Cerebellar cortex (tissue), 1 donor: ENCODE measurements at places on chromosomes 6 and 20.

DNA sequence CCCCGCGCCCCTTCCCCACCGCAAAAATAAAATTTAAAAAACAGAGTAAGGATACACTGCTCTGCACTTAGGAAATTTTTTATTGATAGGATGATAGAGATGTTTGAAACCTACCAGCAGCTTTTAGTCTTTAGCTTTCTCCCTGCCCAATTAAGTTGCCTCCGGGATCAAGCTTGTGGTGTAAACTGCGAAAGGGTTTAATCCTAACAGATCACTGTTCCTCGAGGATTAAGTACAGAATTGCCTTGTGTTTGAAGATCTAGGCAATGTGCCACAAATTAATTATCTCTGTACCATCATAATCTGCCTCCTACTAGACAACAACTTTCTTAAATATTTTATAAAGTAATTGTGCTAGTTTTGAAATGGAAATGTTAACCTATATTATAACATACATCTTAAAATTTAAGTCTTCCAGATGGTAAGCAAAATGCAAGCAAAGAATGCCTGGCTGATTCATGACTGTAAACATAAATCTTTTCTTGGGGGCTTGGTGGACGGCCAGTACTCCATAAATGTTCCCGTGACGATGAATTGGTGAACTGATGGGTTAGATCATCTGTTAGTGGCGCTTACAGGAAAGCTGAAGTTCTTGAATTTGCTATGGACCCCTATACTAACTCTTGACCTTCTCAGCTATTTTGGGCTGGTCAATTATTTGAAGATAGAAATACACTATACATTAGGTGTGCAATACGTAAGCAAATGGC is 58.0 kb upstream of the ARHGAP18 start:
- no peak for DNase-seq

GRCh38 chr20:57403216-57403615 is 12.0 kb downstream of the RBM38 start:
- DNase-seq: no peak

GRCh38 chr6:113649276-113649675 is 207.9 kb upstream of the MARCKS start:
- DNase-seq: no peak

- DNase-seq: no peak
Measured at GRCh38 chr6:136984578-136984977, 60.2 kb downstream of the IL20RA start.

DNA sequence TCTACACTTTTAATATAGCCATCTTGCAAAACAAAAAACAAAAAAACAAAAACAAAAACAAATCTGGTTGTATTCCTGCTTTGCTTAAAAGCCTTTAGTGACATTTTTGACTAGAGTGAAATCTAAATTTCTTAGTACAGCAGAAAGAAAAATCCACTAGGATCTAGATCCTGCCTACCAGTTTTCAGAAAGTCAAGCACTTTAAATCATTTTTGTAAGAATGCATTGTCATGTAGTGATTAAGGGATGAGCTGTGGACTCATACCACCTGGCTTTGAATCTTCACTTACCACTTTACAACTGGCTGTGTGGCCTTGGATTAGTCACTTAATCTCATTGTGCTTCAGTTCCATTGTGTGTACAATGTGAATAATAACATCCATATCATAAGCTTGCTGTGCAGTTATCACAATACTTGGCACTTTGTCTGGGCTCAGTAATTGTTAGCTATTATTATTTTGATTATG is 4.0 kb downstream of the MKKS start:
- no peak for DNase-seq

DNA sequence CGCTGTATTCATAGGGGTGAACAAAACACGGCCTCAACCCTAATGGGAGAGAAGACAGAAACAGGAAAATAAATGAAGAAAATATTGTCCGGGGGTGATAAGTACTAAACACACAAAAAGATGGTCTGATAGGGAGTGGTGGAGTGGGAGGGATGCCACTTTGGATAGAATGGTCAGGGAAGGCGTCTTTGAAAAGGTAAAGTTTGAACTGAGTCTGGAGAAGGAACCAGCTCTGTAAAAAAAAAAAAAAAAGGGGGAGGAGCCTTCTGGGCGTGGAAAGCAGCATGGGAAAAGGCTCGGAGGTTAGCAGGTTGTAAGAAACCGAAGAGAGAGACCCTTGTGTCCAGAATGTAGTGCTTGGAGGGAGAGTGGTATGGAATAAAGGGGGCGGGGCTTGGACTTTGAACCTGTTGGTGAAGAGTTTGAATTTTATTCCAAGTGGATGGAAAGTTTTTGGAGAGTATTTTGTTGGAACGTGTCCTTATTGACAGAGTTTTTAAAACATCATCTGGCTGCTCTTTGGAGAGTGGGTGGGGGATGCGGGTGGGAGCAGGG is 1.8 kb downstream of the CHMP4B start:
- DNase-seq: peak; percentile 27

GRCh38 chr6:75608956-75609533 is 7.4 kb downstream of the SENP6 start:
- DNase-seq: no peak

DNA sequence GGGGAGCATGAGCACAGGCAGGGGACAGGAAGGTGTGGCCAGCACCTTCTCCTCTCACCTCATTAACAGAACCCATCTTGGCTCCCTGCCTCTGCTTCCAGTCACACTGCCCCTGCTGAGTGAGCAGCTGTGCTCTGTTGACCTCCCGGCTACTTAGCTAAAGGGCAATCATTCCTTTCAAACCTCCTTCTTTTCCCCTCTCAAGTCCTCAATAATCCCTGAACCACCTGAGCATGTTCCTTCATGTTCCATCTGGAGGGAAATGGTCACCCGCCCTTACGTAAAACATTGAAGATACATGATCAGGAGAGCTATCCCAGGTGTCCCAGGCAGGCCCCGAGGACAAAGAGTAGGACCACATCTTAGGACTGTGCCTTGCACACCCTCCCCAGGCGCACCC is 21.7 kb upstream of the MRPS10 start:
- DNase-seq: peak; percentile 22

GRCh38 chr20:46088409-46089166 is 1.2 kb downstream of the NCOA5 start:
- no peak for DNase-seq

- DNase-seq: no peak
Measured at GRCh38 chr6:82080767-82081166, 166.8 kb downstream of the IBTK start.

DNA sequence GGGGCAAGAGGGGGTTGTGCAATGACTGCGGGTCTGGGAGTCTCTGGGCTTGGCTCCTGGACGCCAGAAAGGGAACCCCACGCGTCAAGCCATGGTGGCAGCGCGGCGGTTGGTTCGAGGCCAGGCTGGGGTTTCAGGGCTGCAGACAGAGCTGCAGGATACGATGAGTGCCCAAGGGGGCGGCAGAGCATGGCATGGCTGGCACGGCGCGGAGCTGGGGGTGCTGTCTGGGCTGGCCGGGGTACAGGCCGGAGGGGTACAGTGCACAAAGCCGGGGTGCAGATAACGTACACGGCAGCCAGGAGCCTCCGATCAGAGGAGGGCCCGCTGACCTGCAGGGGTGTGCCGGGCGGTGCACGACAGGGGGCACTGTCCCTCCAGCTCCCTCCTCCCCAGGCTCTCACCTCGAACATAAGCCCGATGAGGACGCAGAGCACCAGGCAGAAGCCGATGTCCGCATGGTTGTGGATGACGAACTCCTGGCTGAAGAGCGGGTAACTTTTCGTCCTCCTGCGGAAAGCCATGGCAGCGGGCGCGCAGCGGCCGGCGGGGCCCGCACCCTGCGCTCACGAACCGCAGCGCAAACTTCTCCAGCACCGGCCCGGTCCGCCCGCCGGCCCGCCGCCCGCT is 353 bp downstream of the TRAM2 start:
- peak; percentile 66 for DNase-seq

- DNase-seq: no peak
Measured at GRCh38 chr20:39045676-39046075, 83.5 kb downstream of the DHX35 start.

DNA sequence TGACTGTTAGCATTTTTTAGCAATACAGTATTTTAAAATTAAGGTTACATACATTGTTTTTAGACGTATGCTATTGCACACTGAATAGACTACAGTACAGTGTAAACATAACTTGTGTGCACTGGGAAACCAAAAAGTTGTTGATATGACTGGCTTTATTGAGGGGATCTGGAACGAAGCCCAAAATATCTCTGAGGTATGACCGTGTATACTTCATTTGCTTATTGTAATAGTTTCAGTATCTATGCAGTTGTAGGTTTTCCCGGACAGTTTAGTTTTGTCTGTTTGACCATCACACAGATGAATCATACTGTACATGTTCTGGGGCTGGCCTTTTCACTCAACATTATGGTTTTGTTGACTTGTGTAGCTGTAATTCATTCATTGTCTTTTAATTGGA is 6.9 kb upstream of the ZBTB12 start:
- no peak for DNase-seq

DNA sequence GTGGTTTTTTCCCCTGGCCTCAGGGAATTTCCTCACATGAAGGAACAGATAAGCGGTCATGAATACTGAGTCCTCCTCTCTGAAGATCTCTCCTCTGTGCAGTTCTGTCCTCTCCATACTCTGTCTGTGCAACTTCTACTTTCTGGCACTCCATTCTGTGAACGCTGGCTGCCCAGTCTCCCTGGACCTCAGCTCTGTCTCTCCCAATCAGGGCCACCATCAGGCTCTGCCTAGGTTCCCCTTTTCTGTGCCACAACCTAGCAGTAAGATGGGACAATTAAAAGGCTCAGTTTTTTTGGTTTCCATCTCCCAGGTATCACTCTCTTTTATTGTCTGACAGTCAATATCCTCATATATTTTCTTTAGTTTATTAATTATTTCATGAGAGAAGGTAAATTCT is 4.8 kb upstream of the ADGB start:
- no peak for DNase-seq

DNA sequence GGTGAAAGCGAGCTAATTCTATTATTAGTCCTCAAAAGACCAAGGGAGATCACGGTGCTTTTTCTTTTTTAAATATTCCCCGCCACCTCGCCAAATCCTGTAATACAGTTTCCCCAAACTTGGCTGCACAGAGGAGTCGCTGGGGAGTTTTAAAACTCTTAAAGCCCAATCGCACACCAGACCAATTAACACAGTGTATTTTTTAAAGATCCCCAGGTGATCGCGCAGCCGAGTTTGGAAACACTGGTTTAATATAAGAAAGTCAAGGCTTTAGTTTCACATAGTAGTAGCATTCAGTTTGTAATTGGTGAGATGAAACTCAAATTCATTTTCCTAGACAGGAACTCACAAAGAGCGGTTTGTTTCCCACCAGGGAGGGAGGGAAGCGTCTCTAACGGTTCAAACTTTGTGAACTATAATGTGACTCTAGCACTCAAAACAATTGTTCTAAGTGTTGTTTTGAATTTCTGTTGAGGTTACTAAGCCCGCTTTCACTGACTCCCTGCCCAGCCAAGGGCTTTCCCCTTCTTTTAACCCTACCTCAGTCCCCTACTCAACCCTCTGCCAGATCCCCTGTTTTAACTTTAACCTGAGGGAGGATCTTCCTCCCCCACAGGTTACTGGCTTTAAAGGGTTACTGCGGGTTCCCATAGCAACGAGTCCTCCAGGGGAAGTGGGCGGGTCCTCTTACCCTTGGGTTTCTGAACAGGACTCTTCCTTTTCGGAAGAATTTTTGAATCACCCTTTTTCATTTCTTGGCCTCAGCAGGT is 25.7 kb upstream of the BTBD3 start:
- DNase-seq: peak; percentile 88

DNA sequence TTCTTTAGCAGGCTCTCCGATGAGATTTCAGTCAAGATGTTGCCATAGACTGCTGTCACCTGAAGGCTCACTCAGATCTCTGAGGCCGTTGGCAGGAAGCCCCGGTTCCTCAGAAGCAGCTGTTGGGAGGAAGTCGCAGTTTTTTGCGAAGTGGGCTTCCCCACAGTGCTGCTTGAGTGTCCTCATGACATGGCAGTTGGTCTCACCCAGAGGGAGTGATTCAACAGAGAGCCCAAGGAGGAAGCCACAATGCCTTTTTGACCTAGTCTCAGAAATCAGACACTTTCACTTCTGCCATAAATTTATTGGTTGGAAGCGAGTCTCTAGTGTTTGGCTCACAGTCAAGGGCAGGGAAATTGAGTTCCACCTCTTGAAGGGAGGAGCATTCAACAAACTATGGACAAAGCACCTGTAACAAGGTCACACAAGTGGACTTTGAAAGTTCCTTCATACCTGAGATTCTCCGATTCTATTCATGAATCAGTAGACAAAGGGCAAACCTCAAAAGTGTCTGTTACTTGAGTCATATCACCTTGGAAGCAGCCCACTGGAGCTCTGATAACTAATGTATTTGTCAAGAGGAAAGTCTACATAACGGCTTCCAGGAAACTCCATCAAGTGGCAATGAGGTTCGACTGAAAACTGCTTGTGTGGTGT is 208.3 kb downstream of the TASP1 start:
- no peak for DNase-seq

DNA sequence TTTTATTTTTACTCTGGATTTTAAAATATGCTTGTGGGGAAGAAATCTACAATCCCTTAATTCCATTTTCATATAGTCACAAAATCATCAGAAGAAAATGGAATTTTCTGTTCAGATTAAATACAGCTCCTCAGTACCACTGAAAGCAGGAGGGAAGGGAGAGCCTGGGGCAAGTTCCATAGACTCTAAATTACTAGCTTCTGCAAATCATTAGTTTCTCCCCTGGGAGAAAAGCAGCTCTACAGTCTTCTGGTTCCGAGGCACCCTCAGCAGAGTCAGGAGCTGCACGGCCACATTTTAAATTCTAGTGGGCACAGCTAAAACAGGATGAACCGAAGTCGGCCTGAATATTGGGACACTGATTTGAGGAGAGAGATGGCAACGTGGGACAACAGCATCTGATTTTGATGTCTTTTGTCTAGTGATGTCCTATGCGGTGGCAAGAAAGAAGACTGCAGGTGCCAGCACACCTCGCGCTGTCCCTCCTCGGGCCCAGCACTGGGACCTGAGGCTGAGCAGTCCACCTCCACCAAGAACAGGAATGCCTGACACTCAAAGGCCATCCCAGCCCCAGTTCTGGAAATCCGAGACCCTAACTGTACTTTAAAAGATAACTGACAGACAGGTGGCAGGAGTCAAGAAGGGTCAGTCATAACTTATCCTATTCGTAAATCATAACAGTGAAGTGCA is 90.7 kb downstream of the FOXC1 start:
- no peak for DNase-seq

DNA sequence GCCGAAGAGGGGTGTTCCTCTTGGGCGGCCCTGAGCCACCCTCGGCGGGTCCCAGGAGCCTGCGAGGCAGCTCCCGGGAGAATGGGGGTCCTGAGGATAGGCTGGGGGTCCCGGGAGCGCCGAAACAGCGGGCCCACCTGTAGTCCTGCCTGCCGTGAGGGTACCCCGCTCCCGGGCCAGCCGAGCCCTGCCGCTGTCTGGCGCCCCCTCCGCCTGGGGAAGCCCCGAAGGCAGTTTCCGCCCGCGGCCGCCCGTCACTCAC is 280 bp downstream of the SPATA2 start:
- DNase-seq: no peak

DNA sequence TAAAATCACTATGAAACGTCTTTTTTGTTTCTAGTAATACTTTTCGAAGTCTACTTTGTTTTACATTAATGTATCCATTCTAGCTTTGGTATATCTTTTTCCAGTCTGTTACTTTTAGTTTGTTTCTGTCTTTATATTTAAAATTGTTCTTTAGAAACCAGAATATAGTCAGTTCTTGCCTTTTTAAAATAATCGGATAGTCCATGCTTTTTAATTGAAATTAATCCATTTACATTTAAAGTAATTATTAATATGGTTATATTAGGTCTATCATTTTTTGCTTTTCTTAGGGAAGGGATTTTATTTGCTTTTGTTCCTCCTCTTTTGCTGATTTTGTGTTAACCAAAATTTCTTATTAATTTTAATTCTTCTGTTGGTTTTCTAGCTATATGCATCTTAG is 23.7 kb downstream of the CDYL start:
- no peak for DNase-seq

- DNase-seq: no peak
Measured at GRCh38 chr20:58109918-58110635, 118.4 kb downstream of the ANKRD60 start.
